ENCODE measurements at places on chromosomes 5 and 9. TPM values are rescaled to one million over a fixed set of nuclear protein-coding genes. Genes with fewer than 3 reads are reported as not detected.

DNA sequence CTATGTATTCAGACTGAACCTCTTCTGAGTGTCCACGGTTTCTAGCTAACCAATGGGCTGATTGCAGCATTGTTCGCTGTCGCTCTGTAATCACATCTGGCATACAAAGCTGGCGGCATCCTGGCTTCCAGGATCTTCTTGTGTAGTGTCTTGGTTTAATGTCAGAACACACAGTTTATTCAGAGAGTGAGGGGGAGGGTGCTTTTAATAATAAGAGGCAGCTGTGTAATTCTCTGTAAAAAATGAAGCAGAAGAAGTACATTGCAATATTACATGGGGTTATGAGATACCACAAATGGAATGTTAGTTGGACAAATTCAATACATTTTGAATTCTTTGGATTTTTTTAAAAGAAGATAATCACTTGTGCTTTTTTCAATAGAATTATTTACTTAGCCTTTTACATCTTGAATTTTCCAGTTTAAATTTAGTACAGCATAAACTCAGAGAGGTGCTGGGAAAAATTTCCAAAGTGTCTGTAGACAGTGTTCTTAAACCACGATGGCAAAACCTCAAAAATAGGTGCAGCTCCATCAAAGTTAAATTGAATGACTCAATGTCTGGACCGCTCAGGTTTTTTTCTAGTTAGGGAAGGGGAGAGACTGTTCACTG, 206.0 kb downstream of the PCSK1 start:
- no peak for DNase-seq
- no peak overlapping the region for H3K4me3 ChIP-seq
- H3K36me3 ChIP-seq: no peaks in the 10 kb centered on the region
- peaks cover 19% of the 10 kb centered on the region for H3K27me3 ChIP-seq
- H3K27ac ChIP-seq: no peak overlapping the region
- peaks cover 10% of the 10 kb centered on the region for H3K4me1 ChIP-seq

DNA sequence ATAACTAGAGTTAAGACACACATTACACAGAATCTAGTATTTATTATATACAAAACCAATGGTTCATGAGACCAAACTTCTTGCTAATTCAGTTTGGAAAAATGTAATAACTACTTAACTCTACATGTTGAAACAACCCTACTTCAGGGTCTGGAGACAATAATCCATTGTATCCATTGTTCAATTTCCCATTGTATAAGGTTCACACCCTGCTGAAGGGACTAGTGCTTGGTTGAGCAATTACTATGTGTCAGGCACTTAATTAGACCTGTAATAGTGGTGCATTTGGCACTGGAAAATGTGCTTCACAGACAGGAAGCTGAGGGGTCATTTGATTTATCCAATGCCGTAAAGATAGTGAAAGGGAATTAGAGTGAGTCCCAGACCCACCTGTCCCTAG, 114.3 kb upstream of the PAPPA start:
- no peaks in the 10 kb centered on the region for H3K4me1 ChIP-seq
- no peak overlapping the region for H3K4me3 ChIP-seq
- H3K27me3 ChIP-seq: no peaks in the 10 kb centered on the region

DNA sequence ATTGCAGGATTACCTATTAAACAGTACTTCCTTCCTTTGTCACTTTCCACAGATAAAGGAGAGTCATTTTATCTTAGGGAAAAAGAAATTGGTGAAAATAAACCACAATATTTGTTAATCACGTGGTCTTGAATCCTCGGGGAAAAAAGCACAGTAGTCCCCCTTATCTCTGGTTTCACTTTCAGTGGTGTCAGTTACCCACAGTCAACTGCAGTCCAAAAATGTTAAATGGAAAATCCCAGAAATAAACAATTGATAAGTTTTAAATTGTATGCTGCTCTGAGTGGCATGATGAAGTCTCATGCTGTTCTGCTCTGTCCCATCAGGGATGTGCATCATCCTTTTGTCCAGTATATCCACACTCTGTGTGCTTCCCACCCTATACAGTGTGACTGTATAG, 405.2 kb upstream of the MPDZ start:
- DNase-seq: no peak
- H3K4me1 ChIP-seq: no peaks in the 10 kb centered on the region
- H3K27ac ChIP-seq: no peak overlapping the region
- no peaks in the 10 kb centered on the region for H3K36me3 ChIP-seq
- H3K27me3 ChIP-seq: no peaks in the 10 kb centered on the region

Gene ADGRD2
- total RNA-seq: not detected

Gene FBXL7
- total RNA-seq: not detected

DNA sequence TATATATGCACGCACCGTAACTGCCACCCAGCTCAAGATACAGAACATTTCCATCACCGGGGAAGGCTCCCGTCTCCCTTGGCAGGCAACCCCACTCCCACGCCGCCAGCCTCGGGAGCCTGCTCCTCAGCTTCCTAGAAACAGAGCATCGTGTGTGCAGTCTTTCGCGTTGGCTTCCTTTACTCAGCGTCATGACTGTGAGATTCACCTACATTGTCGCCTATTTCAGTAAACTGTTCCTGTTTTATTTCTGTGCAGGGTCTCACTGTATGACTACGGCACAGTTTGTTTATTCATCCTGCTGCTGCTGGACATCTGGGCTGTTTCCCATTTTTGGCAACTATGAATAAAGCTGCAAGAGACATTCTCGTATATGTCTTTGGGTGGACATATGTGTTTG, 90.7 kb downstream of the STK10 start:
- H3K4me1 ChIP-seq: peaks cover 15% of the 10 kb centered on the region
- H3K27ac ChIP-seq: peak overlapping the region; percentile 13
- H3K36me3 ChIP-seq: peaks cover 31% of the 10 kb centered on the region
- no peak overlapping the region for H3K4me3 ChIP-seq
- no peaks in the 10 kb centered on the region for H3K27me3 ChIP-seq

GRCh38 chr5:139650031-139650688, 2.0 kb downstream of the CXXC5 start:
- peak overlapping the region; percentile 52 for H3K4me3 ChIP-seq
- H3K36me3 ChIP-seq: no peaks in the 10 kb centered on the region

GRCh38 chr5:131996210-131997025, 15.0 kb downstream of the ACSL6 start:
- DNase-seq: no peak
- no peaks in the 10 kb centered on the region for H3K36me3 ChIP-seq
- peaks cover 42% of the 10 kb centered on the region for H3K4me1 ChIP-seq
- H3K27ac ChIP-seq: no peak overlapping the region
- no peak overlapping the region for H3K4me3 ChIP-seq
- H3K27me3 ChIP-seq: no peaks in the 10 kb centered on the region

DNA sequence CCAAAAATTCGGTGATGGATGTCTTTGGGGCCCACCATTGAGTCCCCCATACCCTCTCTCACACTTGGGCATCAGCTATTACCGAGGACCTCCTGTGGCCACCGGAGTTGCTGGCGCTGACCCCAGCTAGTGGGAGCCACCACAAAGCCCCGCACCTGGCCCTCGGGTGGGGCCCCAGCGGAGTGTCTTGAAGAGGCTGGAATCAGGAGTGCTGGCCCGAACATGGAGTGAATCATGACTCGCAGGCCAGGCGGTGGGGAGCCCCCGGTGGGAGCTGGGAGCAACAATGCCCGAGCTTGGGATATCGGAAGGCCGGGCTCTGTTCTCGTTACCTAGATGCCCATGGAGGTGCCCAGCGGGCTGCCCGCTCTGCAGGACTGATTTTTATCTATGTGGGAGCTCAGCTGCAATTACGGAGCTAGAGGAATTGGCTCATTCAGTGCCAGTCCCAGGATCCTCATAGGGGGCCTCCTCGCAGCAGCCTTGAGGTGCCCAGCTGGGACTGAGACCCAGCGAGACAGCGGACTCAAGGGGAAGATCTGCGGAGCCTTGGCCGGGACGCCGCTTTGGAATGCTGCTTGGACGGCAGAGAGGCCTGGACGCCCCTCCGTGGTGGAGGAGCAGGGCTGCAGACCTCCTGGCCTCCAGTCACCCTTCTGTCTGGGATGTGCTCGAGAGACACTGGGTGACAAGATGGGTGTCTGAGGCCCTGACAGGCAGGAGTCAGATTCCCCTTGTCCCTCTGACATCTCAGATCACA, 70.8 kb downstream of the PSMB7 start:
- peaks cover 3% of the 10 kb centered on the region for H3K36me3 ChIP-seq
- no peak overlapping the region for H3K4me3 ChIP-seq
- H3K27me3 ChIP-seq: no peaks in the 10 kb centered on the region

DNA sequence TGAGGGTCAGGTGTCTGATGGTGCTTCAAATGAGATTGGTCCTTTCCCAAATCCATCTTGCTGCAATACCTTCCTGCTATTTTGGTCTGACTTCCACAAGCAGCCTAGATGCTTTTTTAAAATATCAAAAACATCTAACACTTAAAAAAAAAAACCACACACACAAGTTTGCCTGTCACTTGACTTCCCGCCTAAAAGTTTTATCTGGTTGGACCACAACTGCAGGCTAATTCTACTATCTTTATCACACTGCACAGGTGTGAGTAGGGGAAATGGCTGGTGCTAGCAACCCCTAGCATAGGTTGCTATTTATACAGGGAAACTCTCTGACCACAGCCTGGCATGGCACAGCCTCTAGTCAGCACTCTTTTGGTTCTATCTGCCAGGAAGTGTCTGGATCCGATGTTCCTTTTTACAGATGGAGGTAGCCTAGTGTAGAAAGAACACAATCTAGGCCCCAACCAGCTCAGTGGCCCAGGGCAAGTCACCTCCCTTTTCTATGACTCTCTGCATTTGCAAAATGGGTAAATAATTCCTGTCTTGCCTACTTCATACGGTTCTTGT, at the start of gene HEMGN:
Gene HEMGN (minus strand): TSS at position 92 of the 564 bp plus-strand sequence. CDS start 36 bp downstream, at position 56.
- H3K4me1 ChIP-seq: peaks cover 20% of the 10 kb centered on the region
- peak within 1 kb of the TSS; percentile 6 for H3K4me3 ChIP-seq
- H3K27ac ChIP-seq: peak within 1 kb of the TSS; percentile 77
- DNase-seq: peak; percentile 58

GRCh38 chr9:38025166-38025565, 43.9 kb downstream of the SHB start:
- H3K27ac ChIP-seq: no peak overlapping the region
- no peak overlapping the region for H3K4me3 ChIP-seq
- no peak for DNase-seq
- H3K36me3 ChIP-seq: no peaks in the 10 kb centered on the region
- H3K27me3 ChIP-seq: no peaks in the 10 kb centered on the region

Gene GFRA3
- total RNA-seq: not detected
